PC-9 (cell line): ENCODE measurements at places on chromosomes 11 and 22. TPM values are rescaled to one million over a fixed set of nuclear protein-coding genes. Genes with fewer than 3 reads are reported as not detected.

DNA sequence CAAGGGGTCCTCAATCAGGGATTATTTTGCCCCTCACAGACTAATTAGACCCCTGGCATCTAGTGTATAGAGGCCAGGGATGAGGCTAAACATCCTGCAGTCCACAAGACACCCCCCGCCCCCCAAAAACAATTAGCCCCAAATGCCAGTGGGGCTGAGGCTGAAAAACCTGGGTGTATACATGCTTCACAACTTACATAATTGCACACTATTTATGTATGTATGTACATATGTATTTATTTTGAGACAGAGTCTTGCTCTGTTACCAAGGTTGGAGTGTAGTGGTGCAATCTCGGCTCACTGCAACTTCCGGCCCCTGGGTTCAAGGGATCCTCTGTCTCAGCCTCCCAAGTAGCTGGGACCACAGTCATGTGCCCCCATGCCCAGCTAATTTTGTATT, 28.8 kb upstream of the SHANK2 start:
- no peaks in the 10 kb centered on the region for H3K36me3 ChIP-seq
- no peaks in the 10 kb centered on the region for H3K27me3 ChIP-seq
- peaks cover 32% of the 10 kb centered on the region for H3K4me1 ChIP-seq
- no peak overlapping the region for H3K4me3 ChIP-seq
- no peak overlapping the region for H3K27ac ChIP-seq

DNA sequence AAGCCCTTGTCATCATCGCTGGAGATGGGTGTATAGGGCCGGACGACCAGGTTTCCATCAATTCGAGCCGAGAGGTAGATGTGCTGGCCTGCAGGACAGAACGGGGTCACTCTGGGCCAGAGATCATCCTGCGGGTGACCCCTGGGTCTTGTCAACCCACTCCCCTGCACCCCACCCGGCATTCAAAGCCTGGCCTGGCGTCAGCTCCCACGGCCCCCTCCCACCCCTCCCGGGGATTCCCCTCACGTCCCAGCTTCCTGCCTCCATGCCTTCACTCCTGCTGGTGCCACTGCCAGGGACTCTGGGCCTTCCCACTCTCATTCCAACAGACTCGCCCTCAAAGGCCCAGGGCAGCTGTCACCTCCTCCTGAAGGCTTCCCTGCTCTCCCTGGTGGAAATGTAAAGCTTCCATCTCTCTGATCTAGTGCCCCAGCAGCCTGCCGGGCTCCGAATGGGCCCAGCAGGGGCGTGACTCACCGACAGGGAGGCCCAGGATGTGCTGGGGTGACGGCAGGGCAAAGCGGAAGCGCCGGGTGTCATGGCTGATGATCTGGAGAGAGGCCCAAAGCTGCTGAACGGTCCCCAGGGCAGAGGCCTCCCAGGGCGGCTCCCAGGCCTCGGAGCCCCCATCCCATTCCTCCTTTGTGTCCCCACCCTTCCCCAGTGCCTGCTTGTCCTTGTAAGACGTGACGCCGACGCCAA, 9.3 kb downstream of the ATP5MGL start:
- no peaks in the 10 kb centered on the region for H3K27me3 ChIP-seq
- no peak for DNase-seq
- H3K4me3 ChIP-seq = no peak overlapping the region
- peaks cover 17% of the 10 kb centered on the region for H3K4me1 ChIP-seq
- 0 out of 2 replicates have a peak, but pooled peaks cover 4% of the 10 kb centered on the region for H3K36me3 ChIP-seq
- H3K27ac ChIP-seq = no peak overlapping the region

DNA sequence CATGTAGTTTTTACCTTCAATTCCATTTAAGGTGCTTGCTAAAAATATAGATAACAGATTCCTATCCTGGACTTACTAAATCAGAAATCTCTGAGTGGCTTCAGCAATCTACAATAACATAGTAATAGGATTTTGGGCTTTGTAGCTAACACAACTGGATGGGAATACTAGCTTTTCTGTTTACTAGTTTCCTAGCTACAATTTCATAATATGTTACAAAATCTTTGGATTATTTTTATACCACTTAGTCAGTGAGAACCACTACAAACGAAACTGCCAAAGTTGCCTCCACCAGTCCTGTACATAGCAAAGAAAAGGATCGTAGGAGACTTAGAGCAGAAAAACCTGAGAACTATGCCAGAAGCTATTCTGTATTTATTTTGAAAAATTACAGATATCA, 87.7 kb upstream of the ANO3 start:
- H3K27ac ChIP-seq = no peak overlapping the region
- no peak for DNase-seq
- H3K27me3 ChIP-seq = no peaks in the 10 kb centered on the region
- H3K4me3 ChIP-seq = no peak overlapping the region

The OR51G1 gene
- total RNA-seq = not detected in 2 replicates

DNA sequence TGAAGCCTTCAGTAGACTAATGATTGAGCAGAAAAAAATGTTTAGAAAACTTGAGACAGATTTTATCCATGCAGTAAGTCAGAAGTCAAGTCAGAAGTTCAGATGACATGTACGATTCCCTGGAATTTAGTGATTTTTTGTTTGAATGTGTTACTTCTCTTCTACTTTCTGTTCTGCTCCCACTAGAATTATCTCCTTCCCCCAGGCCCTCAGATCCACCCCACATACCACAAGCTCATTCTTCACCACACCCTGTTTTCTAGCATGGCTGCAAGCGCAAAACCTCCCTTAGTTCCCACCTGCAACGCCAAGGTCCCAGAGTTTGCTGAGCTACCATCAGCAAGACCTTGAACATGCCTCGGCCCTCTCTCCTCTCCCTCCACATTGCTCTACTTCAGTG, 64.1 kb downstream of the KCNJ1 start:
- H3K36me3 ChIP-seq = no peaks in the 10 kb centered on the region
- no peak overlapping the region for H3K27ac ChIP-seq
- H3K4me1 ChIP-seq = no peaks in the 10 kb centered on the region
- peaks cover 23% of the 10 kb centered on the region; the same call in 1 of the 2 replicates for H3K27me3 ChIP-seq
- H3K4me3 ChIP-seq = no peak overlapping the region
- DNase-seq = no peak

- H3K27ac ChIP-seq = no peak overlapping the region
- no peaks in the 10 kb centered on the region for H3K27me3 ChIP-seq
- no peaks in the 10 kb centered on the region for H3K36me3 ChIP-seq
- peaks cover 36% of the 10 kb centered on the region for H3K4me1 ChIP-seq
- no peak for DNase-seq
- H3K4me3 ChIP-seq = no peak overlapping the region
These were observed 1.5 kb downstream of the SYT8 start for GRCh38 chr11:1836011-1836945.

The DRD2 gene
- total RNA-seq = not detected in 2 replicates

DNA sequence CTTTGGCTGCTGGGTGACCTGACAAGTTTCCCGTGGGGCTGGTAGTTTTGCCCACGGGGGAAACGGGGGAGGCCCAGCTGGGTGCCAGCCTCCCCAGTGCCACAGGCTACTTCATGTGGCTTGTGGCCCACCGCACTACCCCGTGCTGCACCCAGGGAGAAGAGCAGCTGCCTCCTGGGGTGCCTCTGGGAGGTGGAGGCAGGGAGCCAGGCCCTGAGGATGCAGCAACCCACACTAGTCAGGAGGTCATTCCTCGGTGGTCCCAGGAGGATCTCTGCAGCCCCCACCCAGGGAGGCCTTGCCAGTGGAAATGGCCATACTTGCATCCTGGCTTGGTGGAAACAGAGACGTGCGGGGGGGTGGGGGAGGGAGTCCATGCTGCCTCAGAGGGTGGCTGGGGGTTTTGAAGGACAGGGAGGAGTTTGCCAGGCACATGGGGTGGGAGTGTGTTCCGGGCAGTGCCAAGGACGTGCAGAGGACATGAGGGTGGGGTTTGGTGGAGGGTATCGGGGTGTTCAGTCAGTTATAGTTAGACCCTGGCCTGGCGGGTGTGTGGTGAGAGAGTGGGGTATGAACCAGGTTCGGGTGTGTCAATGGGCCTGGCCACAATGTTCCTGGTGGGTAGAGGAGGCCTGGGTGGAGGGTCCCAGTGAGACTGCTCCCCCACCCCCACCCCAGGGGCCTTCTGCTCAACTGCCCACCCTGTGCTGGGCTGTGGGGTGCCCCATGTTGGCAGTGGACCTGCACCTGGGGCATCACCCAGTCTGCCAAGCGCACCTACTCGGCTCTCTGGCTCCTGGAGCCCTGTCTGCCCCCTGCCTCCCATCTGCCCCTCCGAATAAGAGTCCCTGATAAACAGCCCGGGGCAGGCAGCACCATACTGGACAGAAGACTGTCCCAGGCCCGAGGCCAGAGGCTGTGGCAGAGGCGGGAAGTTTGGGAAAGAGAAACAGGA, 3.8 kb downstream of the PIM3 start:
- no peaks in the 10 kb centered on the region for H3K27me3 ChIP-seq
- no peak for DNase-seq
- H3K27ac ChIP-seq = peak overlapping the region; percentile 8; the same call in 1 of the 2 replicates
- H3K4me3 ChIP-seq = no peak overlapping the region
- H3K4me1 ChIP-seq = peaks cover 22% of the 10 kb centered on the region
